NCI-H2081 treated with DMSO at 0.1 percent for 48 hours (cell line): ENCODE measurements at places on chromosomes 12 and 14.
A peak's percentile ranks its signal among the peaks of the same experiment; 100 is the strongest.

- no peak for DNase-seq
Measured at GRCh38 chr14:73576391-73576790, 7.4 kb downstream of the ACOT2 start.

- DNase-seq, result no peak
Measured at GRCh38 chr12:24944601-24944975, 4.3 kb downstream of the BCAT1 start.

GRCh38 chr14:51533872-51534553 is 117.7 kb upstream of the FRMD6 start:
- DNase-seq, result no peak

DNA sequence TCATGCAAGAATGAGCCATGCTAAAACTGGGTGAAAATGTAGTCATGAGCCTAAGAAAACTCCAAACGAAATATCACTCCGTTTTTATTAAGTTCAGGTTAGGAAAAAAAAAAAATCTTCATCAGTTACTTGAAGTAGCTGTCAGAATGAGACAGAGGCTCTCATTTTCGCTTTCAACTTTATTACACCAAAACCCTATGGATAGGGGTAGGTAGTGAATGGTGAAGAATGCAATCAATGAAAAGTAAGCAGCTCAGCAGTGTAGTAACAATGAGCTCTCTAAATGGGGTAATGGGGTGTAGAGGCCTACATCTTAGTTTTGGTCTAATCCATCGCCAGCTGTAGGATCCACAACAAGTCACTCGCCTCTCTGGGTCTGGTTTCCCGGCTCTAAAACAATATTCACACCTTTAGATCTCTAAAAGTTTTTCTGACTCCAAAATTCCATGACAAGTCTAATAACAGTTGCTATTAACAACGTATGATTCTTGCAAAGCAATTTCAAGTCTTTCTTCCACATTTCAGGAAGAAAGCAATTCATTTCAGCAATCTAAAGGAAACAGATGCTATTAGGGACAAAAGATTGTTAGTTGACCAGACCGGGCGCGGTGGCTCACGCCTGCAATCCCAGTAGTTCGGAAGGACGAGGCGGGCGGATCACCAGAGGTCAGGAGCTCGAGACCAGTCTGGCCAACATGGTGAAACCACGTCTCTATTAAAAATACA is 1.7 kb downstream of the BTBD7 start:
- DNase-seq, result no peak

DNA sequence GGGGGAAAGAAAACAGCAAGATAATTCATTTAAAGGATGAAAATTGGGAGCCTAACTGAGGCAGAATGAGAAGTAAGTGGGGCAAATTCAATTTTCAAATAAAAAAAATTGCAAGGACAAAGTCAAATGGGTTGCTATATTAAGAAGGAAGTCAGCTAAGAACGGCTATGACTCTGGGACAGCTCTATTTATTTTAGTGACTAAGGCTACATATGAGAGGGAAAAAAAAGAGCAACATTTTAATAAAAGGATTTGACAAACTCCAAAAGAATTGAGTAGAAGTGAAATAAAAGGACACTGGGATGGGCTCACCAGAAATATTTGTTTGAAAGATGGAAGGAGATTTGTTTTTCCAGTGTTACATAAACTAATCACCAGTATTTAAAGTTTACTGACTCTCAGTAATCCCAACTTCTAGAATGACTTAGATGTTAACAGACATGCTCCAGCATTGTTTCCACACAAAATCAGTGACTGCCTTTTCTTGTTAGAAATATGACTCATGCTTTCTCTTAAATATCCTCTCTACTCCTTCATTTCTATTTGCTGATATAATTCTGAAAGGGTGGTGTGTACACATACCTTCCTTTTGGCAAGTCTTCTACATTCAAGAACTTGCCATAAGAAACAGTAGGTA is 198.5 kb downstream of the SLC25A21 start:
- no peak for DNase-seq

- DNase-seq, result no peak
Measured at GRCh38 chr14:43651896-43652295, 855.2 kb downstream of the FSCB start.

DNA sequence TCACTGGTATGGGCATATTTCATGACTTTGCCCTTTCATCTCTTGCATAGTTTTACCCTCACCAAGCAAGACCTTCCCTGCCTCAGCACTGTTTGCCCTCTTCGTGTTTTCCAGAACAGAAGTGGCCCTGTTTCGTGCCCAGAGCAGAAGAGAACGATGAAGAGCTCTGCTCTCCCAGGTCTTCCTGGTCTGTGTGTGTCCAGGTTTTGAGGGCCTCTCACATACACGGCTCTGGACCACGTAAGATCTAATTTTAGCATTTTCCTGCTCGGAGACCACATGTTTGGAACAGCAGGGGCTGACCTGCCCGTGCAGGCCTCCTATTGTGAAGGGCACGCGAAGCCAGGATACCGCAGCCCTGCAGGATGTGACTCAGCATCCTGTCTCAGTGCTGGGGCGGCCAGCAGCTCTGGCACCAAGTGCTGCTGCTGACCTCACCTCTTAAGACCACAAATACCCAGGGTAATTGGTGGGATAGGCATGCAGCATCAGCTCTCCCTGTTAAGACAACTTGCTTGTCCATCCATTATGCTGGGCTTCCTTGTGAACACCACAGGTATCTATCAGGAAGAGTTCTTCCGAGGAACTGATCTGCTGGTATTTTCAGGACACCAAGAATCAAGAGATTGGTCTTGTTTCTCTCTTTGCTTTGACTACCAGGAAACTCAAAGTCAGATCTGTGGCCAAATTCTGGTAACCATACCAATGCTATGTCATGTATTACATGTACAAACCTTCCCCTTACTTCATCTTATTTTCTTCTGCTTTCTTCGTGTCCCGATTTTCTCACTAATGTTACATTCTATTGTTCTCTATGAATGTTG is 19.0 kb downstream of the SSH1 start:
- peak; percentile 18 for DNase-seq

DNA sequence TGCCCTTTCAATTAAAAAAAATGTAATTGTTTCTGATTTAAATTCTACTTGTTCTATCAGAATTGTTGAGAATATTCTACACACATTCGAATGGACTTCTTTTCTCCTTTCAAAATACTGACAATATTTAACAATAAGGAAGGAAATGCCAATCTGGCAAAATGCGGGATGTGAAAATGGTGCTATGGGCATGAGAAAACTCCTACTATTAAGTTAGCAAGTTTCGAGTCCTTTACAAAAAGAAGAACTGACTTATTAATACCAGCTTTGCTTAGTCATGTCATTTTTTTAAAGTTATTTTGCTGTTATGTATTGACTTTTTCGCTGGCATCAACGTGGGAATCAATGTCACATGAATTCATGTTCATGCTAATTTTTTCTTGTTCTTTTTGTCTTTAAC is 31.7 kb upstream of the ARL1 start:
- no peak for DNase-seq

GRCh38 chr14:58887931-58888330 is 250.2 kb downstream of the DACT1 start:
- DNase-seq, result no peak

DNA sequence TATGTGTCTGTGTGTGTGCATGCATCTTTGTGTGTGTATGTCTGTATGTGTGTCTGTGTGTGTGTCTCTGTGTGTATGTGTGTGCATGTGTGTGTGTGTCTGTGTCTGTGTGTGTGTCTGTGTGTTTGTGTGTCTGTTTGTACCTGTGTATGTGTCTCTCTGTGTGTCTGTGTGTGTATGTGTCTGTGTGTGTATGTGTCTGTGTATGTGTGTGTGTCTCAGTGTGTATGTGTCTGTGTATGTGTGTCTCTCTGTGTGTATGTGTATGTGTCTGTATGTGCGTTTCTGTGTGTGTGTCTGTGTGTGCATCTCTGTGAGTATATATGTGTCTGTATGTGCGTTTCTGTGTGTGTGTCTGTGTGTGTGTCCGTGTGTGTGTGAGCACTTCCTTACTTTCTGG is 39.6 kb upstream of the SMOC1 start:
- no peak for DNase-seq

DNA sequence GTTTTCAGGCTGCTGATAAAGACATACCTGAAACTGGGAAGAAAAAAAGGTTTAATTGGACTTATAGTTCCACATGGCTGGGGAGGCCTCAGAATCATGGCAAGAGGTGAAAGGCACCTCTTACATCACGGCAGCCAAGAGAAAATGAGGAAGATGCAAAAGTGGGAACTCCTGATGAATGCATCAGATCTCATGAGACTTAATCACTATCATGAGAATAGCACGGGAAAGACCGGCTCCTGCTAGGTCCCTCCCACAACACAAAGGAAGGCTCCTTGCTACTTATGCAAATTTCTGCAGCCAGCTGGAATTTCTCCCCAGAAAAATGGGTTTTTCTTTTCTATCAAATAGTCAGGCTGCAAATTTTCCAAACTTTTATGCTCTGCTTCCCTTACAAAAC is 174.1 kb upstream of the RMST start:
- no peak for DNase-seq

GRCh38 chr12:1588575-1588947 is 5.8 kb downstream of the FBXL14 start:
- no peak for DNase-seq

GRCh38 chr12:13022851-13023271 is 21.3 kb upstream of the FAM234B start:
- no peak for DNase-seq

GRCh38 chr12:15168026-15168678 is 53.1 kb downstream of the RERG start:
- DNase-seq, result no peak

DNA sequence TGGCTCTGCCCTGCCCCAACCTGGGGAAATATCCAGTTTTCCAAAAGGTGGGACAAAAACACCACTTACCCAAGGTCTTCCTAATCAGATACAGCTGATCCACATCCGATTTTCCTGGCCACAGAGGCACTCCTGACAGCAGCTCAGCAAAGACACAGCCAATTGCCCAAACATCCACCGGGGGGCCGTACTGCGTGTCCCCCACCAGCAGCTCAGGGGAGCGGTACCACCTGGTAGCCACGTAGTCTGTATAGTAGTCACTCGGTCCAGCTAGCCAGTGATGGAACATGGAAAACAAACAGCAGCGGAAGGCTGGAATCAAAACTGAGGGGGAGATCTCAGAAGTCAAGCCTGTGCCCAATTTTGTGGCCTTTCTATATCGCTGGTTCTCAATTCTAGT is 28.8 kb downstream of the DMAC2L start:
- no peak for DNase-seq

GRCh38 chr14:64760916-64761315 is 56.7 kb downstream of the PLEKHG3 start:
- DNase-seq, result no peak

DNA sequence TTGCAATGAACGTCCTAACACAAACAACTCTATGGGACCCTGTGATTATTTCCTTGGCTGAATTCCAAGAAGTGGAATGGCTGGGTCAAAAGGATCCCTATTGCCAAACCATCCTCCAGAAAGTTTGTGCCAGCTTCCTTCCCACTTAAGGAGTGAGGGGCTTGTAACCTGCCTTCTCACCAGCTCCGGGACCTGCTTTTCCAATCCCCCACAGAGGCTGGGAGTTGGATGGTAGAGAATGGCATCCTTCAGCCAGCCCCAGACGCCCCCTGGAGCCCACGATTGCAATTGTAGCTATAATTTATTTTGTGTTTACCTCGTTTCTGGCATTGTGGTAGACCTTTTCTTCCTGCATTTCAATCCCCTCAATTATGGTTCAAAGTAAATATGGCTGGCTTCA is 9.7 kb upstream of the ZDHHC22 start:
- DNase-seq, result no peak
